Omental fat pad (tissue), 4 donors: ENCODE measurements at places on chromosomes 6 and 20.

- no peak for DNase-seq
Measured at GRCh38 chr6:157655139-157655538, 167.9 kb upstream of the SNX9 start.

- DNase-seq: no peak
Measured at GRCh38 chr20:37198932-37199660, 19.7 kb upstream of the MROH8 start.

DNA sequence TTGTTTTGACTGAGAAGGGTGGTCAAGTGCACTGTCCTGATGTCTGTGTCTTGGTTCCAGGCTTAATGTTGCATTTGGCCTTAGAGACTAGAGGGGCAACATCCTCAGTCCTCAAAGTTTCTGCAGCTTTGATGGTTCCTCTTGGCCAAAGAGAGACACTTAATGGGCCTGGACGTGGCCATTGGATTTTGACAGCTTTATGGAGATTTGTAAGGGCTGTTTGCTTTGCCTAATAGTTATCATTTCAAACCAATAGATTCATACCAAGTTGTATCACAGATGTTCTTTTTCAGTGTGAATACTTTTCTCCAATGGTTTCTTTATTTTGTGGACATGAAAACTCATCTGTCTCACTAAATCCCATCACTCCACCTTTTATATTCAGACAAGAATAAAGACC is 45.8 kb upstream of the CLIC5 start:
- no peak for DNase-seq

DNA sequence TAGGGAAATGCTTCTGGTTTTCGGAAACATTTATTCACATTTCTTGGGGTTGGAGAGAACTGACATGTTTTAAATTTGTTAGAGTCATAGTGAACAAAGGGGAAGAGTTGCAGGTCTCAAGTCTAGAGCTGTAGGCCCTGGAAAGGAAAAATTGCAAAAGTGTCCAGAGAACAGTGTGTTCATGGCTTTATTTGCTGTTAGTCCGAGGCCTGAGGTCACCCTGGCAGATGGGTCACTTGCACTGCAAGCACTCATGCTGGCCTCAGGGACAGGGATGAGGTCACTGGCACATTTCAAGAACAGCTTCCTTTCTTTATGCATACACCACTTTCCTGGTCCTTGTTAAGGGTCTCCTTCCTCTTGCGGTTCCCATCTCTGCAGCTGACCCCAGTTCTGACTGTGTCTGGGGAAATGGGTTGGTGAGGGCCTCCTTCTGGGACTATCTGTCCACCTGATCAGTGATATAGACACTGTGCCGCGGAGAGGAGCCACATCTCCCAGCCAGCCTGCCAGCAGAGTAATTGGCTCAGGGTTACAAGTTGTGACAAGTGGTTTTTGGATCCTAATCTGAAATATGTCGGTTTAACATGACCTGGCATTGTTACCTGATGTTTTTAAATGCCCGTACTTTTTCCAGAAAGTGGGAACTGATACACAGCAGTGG is 194.0 kb downstream of the EYA4 start:
- DNase-seq: no peak
